HepG2 (cell line): ENCODE measurements at places on chromosomes 3 and 15. TPM values are rescaled to one million over a fixed set of nuclear protein-coding genes. Genes with fewer than 3 reads are reported as not detected.

The CTXND1 gene
- total RNA-seq, result 2.1 and 2.5 TPM in 2 replicates

The MYO1E gene
- 25.1 and 38.5 TPM in 2 replicates for total RNA-seq

The SMCO1 gene
- not detected in 2 replicates for total RNA-seq

The ISL2 gene
- 2.5 and 5.1 TPM in 2 replicates for total RNA-seq

DNA sequence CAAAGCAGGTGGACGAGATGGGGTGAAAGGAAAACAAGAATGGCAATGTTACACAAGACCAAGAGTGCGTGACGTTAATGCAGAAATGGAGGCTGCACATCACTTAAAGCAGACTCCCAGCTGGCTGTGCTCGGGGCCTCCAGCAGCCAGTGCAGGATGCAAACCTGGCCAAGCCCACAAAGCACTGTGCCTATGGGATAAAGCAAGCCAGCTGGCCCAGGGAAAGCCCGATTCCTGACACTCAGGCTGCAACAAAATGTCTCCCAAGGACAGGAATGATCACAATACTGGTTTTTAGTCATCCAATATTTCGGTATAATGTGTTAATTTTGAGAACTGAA lies 86.2 kb downstream of the SEC22A start:
- DNase-seq, result no peak

The ACAN gene
- not detected in 2 replicates for total RNA-seq

DNA sequence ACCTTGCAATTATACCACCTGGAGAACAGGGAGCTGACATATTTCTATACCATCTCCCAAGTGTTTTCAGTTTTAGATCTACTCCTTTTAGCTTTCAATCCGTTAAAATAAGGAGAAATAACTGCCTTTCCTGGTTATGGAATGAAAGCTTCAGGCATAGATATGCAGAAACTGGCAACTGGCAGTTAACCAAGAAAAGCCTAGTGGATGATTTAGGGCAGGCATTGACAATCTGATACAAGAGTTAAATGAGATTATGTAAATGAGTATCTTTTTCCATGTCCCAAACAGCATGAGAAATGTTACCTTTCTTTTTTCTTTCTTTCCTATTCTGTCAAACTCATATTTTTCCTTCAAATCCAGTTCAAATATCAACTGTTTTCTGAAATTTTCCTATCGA lies 689.1 kb upstream of the DPPA4 start:
- DNase-seq, result no peak

GRCh38 chr3:122928396-122929187 lies 99.0 kb downstream of the SEMA5B start:
- no peak for DNase-seq

GRCh38 chr15:83443076-83443847 lies 3.9 kb upstream of the SH3GL3 start:
- DNase-seq, result no peak

DNA sequence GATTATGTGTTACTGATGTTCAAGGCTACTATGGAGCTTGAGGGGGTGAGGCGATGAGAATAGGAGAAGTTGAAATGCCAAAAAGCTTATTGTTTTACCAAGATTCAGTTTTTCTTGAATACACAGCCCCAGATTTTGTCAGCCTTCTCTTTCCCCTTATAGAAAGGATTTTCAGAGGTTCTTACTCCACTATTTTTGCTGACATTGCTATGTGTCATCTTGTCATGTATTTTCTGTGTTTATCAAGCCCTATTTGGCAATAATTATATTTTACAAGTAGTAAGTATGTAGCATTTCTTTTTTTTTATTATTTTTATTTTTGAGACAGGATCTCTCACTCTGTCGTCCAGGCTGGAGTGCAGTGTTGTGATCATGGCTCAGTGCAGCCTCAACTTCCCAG lies 133.1 kb downstream of the ATG7 start:
- no peak for DNase-seq

- peak; percentile 83 for DNase-seq
Observed at GRCh38 chr15:56017920-56018319, 24.5 kb upstream of the NEDD4 start.

The CKMT1B gene
- total RNA-seq, result 0.58 and 0.73 TPM in 2 replicates

The SEMA5B gene
- total RNA-seq, result not detected in 2 replicates

The CRELD1 gene
- 12.0 and 27.1 TPM in 2 replicates for total RNA-seq

- DNase-seq, result no peak
Observed at GRCh38 chr3:138817695-138818094, 17.0 kb downstream of the PIK3CB start.

GRCh38 chr15:89043031-89044002 lies 44.9 kb upstream of the ABHD2 start:
- no peak for DNase-seq

The LRRN1 gene
- not detected in 2 replicates for total RNA-seq

The C3orf85 gene
- not detected in 2 replicates for total RNA-seq

DNA sequence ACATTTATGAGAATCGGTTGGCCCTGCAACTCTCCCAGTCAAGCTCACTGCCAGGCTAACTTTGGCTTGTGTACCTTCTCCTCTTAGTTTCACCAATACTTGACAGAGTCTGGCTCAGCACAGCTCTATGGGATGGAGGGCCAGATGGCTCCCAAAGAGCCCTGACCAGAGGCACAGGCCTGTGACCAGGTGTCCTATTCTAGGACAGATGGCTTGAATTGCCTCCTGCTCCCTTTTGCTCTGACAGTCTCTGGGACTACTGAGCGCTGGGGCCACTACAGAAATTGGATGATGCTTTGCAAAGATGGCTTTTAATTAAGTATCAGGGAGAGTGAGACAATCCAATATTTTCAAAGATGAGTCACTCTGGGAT lies 10.3 kb upstream of the ARID3B start:
- DNase-seq, result no peak

DNA sequence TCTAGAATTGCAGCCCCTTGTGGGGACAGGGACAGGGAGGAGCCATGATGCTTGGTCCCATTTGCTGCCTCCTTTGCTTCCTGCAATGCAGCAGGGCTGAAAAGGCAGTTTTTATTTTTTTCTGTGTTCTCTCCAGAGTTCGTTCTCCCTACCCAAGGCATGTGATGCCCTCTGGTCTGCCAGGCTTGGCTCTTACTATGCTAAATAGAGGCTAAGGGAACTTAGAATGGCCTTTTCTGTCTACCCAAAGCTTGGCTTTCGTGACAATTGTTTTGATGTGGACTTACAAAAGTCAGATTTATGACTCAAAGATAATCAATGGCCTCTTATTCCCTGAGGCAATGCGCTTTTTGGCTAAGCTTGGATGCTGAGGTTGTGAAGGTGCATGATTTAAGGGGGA lies 293.3 kb upstream of the TBL1XR1 start:
- no peak for DNase-seq

The GOLGA8N gene
- 0.49 and 0.66 TPM in 2 replicates for total RNA-seq

- DNase-seq, result no peak
Observed at GRCh38 chr3:70067860-70068521, 68.5 kb downstream of the SAMMSON start.

- DNase-seq, result no peak
Observed at GRCh38 chr15:55758580-55758986, 15.6 kb upstream of the PRTG start.

The WWTR1 gene
- 19.7 and 27.0 TPM in 2 replicates for total RNA-seq

GRCh38 chr15:83318036-83318435 lies 33.6 kb upstream of the BNC1 start:
- no peak for DNase-seq

GRCh38 chr3:107704477-107704876 lies 181.7 kb downstream of the BBX start:
- no peak for DNase-seq

DNA sequence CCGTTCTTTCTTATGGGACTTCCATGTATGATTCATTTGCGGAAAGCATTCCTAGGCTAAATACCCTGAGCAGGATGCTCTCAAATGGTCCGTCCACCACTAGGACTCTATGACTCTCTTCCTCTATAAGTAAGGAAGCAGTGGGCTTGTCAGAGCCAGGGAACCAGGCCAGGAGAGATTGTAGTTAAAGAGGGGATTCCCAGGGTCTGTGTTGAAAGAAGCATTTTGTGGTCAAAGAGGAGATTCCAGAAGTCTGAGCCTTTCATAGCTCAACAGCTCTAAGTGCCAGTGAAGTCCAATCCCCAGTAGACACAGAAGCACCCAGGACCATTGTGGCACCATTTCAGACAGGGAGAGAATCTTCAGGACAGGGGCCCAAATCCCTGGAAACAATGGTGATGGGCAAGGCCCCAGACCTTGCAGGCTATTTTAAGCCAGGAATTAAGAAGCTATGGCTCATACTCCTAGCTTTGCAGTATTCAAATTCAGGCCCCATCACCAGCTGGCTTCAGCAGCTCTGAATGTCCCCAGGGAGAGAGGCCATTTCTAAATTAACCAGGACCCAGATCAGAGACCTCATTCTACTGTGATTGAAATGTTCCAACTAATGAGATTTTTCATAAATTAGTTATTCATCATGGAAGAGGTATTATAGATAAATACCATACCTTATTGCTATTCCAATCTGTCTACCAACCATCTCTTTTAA lies 81.7 kb downstream of the CD47 start:
- no peak for DNase-seq

- DNase-seq, result no peak
Observed at GRCh38 chr15:98844261-98844660, 163.3 kb downstream of the PGPEP1L start.

DNA sequence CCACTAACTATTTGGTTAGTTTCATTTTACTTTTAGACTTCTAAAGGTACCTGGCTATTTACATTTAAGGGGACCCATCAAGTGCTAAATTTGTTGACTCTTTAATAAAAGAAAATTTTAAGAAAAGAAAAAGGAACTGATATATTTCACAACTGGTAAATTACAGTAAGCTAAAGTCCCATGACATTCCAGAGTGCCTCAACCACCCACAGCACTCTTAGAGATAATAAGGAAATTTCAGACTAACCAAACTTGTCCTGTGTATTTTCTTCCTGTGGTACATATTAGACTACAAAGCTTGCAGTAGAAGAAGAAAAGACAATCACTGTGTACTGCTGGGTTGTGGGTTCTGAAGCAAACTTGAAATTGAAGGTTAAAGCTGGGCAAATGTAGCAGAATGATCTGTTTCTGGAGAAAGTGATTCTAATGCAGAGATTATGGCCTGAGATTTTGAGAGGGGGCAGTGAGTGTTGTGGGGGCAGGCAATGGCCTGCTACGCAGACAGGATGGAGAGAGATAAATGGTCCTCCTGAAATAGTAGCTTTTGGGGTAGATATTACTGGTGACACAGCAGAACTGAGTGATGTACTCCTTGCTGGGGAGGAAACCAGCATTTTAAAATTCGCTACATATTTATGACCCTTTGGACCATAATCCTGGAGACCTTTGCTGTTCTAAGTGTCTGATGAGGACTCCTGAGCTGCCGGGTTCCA lies 24.5 kb upstream of the MFSD1 start:
- DNase-seq, result no peak

The ROBO2 gene
- total RNA-seq, result not detected in 2 replicates

The SIDT1 gene
- 0.07 TPM in 1 of 2 replicates, not detected in the other for total RNA-seq

DNA sequence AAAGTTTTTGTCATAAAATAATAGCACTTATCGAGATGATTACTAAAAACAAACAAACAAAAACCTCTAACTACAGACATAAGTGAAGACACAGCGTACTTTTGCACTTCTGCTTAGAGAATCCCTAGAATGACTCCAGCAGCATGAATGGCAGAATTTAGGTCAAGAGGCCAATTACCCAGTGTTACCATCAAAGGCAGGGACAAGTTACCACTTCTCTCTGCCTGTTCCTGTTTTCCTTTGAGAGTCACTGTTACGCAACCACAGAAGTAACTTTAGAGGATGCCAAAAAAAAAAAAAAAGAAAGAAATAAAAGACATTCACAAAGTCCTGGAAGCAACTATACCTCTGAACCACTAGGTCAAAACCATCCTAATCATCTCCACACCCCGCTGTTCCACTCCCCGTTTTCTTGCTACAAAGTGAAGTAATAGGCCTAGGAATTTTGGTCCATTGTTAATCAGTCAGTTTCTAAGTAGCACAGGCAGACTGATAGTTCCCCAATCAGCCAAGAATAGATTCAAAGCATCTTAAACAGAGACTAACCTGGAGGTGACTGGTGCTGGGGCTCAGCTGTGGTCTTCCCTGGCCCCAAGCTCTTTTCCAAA lies 41.9 kb downstream of the FMN1 start:
- no peak for DNase-seq

GRCh38 chr3:82824491-82824890 lies 1063.0 kb upstream of the GBE1 start:
- no peak for DNase-seq

GRCh38 chr3:101124125-101124524 lies 130.9 kb upstream of the ABI3BP start:
- DNase-seq, result no peak

DNA sequence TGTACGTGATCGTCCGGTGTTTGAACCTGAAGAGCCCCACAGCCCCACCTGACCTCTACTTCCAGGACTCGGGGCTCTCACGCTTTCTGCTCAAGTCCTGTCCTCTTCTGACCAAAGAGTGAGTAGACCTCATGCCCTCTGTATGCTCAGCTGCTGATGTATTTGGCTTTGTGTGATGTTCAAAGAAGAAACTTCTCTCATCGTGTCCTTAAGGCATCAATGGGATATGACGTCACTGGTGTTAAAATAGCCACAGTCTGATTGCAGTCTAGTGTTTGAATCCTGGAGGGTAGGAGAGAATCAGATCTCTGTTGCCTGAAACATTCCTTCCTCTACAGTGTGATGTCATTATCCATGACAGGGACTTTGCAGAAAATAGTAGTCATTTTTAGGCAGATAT lies 28.1 kb downstream of the ABHD2 start:
- DNase-seq, result no peak

- DNase-seq, result no peak
Observed at GRCh38 chr3:170759511-170760173, 110.4 kb downstream of the RPL22L1 start.

GRCh38 chr3:105812194-105812586 lies 56.6 kb downstream of the CBLB start:
- no peak for DNase-seq

The KLHL40 gene
- total RNA-seq, result not detected in 2 replicates

DNA sequence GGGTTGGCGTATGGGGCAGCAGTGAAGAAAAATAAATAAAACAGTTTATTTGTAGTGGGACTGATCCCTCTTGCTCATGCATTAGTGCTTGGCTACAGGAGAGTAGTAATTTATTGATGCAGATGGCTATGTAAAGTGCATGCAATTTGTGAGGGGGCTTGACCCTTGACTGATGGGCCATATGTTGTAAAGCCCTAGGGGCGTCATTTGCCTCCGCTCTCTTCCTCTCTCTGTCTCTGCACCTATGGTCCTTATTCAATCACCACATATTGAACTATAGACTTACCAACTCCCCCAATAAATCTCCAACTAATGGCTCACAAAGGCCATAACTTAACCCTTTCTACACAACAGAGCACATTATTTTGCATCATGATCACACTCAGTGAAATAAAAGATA lies 227.7 kb downstream of the ROBO2 start:
- DNase-seq, result no peak
